Ovary (tissue), 10 donors: ENCODE measurements at places on chromosomes 7 and 10.
A peak's percentile ranks its signal among the peaks of the same experiment; 100 is the strongest.

DNA sequence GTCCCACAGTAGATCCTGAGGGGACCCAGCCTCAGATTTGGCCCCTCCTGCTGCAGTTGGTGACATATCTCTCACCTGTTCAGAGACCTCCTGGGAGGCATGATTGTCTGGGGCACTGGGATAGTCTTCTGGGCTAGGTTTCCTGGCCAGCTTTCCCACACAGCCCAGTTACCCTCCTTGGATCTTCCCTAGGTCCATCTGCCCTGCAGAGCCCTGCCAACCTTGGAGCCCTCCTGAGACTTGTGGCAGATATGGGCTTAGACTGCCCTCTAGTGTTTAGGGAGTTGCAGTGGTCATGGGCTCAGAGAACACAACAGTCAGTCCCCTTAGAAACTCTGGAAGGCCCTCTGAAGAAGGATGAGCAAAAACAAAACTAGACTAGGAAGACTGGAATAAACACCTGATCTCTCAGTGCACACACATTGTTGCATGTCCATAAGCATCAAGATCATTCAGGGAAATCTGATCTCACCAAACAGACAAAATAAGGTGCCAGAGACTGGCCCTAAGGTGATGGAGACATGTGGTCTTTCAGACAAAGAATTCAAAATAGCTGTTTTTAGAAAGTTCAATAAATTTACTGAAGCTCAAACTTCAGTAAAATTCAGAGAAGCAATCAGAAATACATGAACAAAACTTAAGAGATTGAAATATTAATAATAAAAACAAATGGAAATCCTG is 324.6 kb downstream of the ATRNL1 start:
- no peak for DNase-seq

GRCh38 chr7:4242706-4243105 is 439.4 kb upstream of the FOXK1 start:
- no peak for DNase-seq

DNA sequence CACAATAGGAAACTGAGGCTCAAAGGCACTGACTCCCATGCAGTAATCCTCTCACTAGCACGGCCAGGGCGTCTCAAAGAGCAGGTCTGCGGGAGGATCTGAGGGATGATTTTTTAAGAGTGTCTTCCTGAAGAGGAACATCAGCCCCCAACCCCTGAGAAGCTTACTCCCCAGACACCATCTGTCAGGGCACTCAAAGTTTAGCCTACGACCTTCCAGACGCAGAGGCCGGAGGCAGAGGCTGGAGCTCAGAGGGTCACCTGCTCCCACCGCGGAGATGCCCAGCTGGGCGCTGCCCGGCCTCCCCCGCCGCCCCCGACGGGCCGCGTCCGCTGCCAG is 1.7 kb downstream of the ZNF777 start:
- DNase-seq: no peak

DNA sequence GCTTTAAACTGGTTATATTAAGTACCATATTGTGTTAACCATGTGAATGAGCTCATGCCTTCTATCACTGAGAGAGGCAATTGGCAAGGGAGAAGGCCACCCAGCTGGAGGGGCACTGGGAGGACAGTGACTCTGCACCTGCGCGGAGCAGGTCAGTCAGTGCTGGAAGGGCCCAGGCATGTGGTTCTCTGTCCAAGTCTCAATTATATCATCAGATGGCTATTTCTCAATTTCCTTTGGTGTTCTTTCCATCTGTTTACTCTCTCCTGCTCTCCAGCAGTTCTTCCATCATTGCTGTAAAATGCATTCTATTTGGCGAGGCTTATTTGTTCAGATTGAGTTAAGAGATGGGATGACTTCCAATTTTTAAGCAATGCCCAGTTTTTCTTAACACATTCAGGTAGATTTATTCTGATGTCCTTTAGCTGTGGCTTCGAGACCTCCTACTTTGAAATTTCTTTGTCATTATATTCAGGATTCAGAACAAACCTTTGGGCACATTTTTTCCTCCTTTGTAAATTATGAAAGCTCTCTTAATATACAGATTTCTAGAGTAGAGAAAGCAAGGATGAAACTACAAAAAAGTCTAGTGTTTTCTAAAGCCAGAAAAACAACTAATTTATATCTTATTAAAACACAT is 159.3 kb downstream of the BMPER start:
- no peak for DNase-seq

- DNase-seq: no peak
These were observed 86.4 kb downstream of the FAM53B start for GRCh38 chr10:124657806-124658205.

GRCh38 chr7:87876869-87877234 is 559 bp downstream of the DBF4 start:
- peak; percentile 50 for DNase-seq

- DNase-seq: peak; percentile 23
These were observed at the start of gene SPAG6 for GRCh38 chr10:22345301-22346095. Gene SPAG6, plus strand, starts transcription at chr10:22345496. Its CDS starts 116 bp downstream, at chr10:22345612.

DNA sequence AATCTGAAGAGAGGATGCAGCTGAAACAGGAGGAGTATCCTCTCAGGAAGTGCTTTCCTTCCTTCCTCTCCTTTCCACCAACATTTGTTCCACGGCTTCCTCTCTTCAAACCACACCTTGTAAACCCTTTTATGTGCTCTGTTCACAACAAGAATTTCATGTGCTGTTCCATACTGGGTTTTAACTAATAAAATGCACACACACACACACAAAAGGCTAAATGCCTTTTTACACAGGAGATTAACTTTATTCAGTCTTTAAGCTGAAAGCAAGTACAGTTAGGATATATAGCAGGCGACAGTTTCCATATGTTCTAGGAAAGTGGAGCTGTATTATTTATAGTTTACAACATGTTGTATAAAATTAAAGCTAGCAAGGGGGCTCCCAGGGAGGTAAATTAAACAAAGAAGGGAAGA is 106.7 kb downstream of the REEP3 start:
- no peak for DNase-seq

DNA sequence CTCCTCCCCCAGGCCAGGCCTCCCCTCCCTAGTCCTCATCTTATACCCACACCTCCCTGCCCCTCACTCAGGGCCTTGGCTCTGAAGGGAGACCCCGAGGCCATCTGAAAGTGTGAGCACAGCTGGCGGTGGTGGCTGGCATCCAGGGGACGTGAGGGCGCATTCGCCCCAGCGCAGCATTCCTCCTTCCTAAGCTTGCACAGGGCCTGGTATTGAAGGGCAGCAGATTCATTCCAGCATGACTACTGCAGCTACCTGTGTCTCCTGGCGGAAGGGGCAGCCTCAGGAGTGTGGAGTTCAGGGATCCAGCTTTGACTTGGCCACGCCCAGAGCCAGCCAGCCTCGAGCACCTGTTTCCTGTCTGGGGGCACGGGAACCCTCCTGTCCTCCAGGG is 72.6 kb downstream of the PARP12 start:
- no peak for DNase-seq

- DNase-seq: no peak
These were observed 80.3 kb upstream of the ARID5B start for GRCh38 chr10:61821153-61821552.

- no peak for DNase-seq
These were observed 142.4 kb downstream of the CUBN start for GRCh38 chr10:16987206-16987621.

GRCh38 chr7:26375726-26376174 is 84.1 kb downstream of the SNX10 start:
- no peak for DNase-seq

DNA sequence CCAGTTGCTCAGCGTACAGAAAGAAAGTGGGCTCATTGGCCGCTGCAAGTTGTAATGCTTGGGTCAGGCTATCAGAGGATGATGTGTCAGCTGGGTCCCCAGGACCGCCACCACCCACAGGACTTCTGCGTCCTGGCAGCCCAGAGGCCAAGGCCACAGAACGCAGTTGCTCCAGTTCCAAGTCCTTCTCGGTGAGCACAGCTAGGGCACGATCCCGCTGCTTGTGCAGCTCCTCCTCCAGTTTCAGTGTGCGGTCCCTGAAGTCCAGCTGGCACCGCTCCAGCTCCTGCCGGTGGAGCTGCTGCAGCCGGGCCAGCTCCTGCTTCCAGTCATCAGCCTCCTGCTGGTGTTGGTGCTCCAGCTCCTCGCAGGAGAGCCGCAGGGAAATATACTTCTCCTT is 3.0 kb downstream of the GCC1 start:
- DNase-seq: peak; percentile 78

DNA sequence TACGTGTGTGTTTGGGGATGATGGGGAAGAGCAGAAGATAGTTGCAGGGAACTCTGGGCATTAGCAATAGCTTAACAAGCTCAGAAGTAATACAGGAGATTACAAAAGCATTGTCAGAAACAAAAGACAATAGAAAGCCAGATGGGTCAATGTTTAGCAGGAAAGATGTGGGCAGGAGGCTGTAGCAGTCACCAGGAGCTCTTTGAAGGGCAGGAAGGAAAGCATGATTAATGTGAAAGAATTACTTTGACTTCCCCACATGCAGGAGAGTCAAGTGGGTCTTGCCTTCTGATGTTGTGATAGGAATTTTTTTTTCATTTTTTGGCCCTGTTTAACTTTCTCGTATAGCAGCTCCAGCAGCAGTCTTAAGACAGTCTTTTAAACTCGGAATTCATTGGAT is 6.0 kb upstream of the SMNDC1 start:
- DNase-seq: no peak

GRCh38 chr10:133096616-133097269 is 9.0 kb downstream of the ADGRA1 start:
- DNase-seq: no peak

DNA sequence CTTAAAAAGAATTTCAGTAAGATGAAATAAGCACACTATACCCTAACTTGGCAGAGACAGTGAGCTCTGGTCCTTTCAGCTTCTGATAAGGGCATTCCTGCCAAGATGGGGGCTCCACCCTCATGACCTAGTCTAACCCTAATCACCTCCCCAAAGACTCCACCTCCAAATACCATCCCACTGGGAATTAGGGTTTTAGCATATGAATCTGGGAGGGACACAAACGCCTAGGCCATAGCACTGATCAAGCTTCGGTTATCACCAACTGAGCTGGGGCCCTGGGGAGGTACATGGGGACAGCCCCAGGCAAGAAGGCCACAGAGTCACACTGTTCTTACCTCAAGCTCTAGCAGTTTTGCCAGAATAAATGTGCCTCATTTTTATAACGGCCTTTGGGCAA is 31.4 kb downstream of the PALS2 start:
- no peak for DNase-seq

DNA sequence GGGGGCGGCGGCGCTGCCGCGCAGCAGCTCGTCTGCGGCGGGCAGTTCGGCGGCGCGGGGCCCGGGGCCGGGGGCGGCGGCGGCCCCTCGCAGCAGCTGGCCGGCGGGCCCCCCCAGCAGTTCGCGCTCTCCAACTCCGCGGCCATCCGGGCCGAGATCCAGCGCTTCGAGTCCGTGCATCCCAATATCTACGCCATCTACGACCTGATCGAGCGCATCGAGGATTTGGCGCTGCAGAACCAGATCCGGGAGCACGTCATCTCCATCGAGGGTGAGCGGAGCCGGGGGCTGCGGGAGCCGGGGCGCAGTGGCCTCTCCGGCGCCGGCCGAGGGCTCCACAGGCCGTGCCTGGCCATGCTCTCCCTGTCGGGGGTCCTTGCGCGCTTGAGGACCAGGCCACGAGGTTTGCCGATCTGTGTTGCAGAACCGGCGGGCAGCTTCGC is 548 bp downstream of the AGAP3 start:
- DNase-seq: no peak

- DNase-seq: no peak
These were observed 129.9 kb downstream of the ZNF92 start for GRCh38 chr7:65503434-65504152.

DNA sequence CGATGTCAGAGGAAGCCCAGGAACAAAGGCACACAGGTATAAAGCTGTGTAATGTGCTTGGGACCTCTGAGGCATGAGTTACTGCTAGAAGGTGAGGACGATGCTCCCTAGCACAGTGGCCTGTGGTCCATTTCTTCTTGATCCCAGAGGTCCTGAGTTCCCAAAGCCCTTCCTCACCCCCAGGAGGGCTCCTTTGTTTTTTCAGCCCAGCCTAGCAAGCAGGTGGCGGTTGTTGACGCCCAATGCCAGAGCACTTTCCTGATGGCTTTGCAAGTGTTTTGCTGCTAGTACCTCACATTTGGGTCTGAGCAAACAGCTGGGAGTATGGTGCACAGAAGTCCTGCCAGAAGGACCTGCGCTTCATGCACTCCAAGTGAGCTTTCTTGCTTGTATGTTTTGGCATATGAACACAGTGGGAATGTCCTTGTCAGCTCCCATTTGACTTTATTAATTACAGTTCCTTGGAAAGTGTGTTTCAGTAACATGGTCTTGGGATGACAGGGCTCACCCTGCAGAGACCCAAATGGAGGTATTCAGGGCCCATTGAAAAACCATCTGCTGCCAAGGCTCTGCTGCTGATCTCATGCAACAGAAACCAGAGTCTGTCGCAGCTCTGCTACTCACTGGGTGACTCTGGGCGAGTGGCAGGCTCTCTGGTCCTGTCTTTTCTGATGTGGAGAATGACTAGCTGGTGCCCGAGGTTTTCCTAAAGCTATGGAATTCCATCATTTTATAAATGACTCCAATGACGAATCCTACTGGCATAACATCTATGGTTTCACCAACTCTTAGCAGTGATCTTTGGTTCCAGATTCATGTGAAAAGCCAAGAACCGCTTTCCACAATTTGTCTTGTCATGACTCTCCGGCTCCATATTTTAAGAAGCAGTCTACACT is 134.9 kb downstream of the ARID5B start:
- no peak for DNase-seq

GRCh38 chr7:101628522-101628921 is 574 bp downstream of the MYL10 start:
- no peak for DNase-seq

DNA sequence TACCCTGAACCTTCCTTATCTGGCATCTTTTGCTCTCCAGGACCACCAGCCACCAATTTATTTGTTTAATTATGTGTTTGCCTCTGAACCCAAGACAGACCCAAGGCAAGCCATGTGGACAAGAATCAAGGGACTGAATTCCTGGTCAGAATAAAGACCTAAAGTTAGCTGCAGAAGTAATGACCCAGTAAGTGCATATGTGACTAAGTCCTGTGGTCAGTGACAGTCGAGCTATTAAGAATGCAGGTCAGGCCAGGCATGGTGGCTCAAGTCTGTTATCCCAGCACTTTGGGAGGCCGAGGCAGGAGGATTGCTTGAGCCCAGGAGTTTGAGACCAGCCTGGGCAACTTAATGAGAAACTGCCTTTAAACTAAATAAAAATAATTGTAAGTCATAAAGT is 139.4 kb downstream of the CCDC71L start:
- DNase-seq: no peak

GRCh38 chr7:88169717-88170320 is 50.0 kb downstream of the SRI start:
- DNase-seq: no peak

DNA sequence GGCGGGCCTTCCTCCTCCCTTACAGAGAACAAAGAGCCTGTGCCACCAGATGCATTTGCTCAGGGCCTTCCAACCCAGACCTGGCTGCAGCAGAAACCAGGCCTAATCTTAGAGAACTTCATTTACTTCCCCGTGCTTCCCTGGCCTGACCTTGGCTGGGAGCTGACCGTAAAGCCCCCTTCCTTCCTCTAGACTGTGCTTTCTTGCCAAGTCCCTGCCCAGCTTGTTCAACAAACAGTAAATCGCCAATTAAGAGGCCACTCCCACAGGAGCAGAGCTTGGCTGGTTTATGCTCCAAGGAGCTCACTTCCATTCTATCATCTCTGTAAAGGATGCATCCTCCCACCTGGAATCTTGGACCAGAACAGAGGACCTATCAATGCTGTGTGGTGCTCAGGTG is 110.9 kb downstream of the COL13A1 start:
- peak; percentile 71 for DNase-seq
